ENCODE measurements at places on chromosomes 1 and 21.

GRCh38 chr1:185551008-185551407 lies 183.2 kb upstream of the HMCN1 start:
- DNase-seq: no peak

DNA sequence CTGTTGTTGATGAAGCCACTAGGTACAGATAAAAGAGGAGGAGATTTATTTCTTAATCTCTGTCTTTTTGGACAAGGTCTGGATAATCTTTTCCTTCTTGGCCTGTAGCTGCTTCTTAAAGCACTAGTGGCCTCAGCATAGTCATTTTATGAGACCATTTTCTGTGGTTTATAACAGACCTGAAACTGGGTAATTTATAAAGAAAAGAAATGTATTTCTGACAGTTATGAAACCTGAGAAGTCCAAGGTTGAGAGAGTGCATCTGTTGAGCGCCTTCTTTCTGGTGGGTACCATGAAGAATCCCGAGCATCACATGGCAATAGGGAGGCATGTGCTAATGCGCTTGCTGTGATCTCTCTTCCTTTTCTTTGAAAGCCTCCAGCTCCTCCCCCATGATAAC lies 36.7 kb upstream of the PDC start:
- DNase-seq: no peak

- no peak for DNase-seq
Observed at GRCh38 chr1:181151378-181152326, 63.2 kb downstream of the IER5 start.

- no peak for DNase-seq
Observed at GRCh38 chr1:47785561-47786271, 211.5 kb downstream of the TRABD2B start.

DNA sequence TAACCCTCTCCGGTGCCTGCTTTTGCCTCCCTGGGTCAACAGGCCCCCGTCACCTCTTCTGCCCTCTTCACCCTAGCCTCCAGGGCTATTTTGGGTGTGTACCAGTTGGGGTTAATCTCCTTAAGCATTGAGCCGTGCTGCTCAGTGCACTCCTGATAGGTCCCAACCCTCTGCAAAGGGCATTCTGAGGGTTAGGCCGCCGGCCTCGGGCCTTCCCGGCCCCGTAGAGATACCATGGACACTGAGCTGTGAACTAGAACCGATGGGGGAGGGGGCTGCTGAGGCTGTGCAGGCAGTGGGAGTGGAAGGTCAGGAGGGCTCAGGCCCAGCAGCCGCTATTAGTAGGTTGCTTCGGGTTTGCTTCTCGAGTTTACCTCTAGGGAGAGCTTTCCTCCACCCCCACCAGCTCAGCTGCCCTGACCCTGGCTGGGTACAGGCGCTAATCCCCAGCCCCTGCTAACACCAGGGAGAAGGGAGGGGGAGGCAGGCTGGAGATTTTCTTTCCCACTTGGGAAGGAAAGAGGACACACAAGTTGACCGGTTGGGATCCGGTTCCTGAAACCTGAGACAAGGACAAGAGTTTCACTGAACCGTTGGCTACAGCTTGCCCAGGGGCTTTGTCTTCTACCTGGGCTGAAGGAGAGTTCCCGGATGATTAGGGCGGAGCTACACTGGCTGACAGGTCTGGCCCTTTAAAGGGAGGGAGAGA lies 4.8 kb downstream of the LMOD1 start:
- no peak for DNase-seq

DNA sequence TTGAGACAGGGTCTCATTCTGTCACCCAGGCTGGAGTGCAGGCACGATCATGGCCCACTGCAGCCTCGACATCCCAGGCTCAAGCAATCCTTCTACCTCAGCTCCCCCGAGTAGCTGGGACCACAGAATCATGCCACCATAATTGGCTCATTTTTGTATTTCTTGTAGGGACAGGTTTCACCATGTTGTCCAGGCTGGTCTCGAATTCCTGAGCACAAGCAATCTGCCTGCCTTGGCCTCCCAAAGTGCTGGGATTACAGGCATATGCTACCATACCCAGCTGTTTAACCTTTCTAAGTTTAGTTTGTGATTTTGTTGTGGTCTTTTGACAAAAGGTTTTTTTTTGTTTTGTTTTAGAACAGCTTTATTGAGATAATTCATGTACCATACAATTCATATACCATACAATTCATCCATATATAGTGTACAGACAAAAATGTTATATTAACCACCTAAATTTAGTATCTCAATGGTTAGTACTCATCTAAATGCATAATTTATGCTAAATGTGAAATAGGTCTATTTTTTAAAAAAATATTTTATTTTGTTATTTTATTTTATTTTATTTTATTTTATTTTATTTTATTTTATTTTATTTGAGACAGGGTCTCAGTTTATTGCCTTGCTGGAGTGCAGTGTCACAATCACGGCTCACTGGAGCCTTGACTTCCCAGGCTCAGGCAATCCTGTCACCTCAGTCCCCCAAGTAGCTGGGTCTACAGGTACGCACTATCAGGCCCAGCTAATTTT lies 8.9 kb downstream of the ZMPSTE24 start:
- DNase-seq: no peak

GRCh38 chr21:38500073-38500472 lies 1.8 kb upstream of the ERG start:
- DNase-seq: no peak

- no peak for DNase-seq
Observed at GRCh38 chr21:24160528-24160927, 1446.8 kb downstream of the MRPL39 start.

GRCh38 chr1:31856140-31856539 lies 40.3 kb upstream of the SPOCD1 start:
- DNase-seq: no peak

- no peak for DNase-seq
Observed at GRCh38 chr1:225361176-225361575, 66.7 kb downstream of the LBR start.

DNA sequence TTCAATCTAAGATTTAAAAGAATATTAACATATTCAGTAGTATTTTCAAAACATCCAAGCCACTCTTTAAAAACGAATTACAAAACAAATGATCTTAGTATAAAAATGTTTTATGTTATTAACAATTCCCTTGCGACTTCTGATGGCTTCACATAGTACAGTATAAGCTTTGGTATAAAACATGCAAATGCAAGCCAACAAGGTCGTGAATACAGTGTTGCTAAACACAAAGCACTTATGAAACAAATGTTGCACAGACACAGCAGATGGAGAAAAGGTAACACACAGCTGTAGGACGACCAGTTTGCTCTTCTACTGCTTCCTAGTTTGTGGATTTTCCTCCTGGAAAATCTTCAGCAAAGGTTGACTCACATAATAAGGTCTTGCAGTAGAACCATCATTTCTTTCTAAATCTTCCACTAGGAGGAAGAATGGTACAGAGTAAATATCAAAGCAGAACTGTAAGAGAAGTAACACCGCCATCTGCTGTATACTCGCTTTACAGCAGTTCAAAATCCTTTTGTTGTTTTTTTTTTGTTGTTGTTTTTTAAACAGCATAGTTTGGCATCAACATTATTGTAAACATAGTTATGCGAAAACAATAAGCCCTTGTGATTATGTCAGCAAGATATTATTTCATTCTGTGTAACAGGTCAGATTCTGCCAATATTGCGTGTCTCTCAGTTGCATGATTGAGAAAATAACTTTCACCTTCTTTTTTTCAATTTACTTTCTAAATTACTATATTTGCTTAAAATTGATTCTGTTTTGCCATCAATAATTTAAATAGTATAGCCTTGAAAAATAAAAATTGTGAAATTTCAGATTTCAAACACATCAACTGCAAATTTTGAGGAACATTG lies 69.5 kb downstream of the LHX8 start:
- peak; percentile 52 for DNase-seq

- no peak for DNase-seq
Observed at GRCh38 chr1:25257196-25257595, 9.9 kb upstream of the RSRP1 start.

GRCh38 chr1:43902058-43902831 lies 31.4 kb upstream of the ARTN start:
- DNase-seq: no peak

DNA sequence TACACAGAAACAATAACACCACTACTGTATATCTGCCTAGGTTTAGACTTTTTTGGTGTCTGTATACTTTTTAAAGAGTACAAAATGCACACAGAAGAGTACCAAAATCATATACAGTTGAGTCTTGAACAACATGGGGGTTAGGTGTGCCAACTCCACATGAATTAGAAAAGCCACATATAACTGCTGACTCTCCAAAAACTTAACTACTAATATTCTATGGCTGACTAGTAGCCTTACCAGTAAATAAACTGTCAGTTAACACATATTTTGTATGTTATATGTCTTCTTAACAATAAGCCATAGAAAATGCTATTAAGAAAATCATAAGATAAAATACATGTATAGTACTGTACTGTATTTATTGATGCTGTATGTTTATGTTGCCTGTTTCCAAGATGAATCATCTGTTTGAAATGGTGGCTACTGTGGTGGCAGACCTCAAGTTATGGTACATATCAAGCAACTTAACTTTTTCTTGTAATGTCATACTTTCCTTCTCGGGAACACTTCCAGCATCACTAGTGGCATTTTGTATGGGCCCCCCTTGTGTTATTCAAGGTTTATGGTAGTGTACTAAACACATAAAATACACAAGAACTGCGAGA lies 71.2 kb downstream of the LHX4 start:
- DNase-seq: peak; percentile 27

DNA sequence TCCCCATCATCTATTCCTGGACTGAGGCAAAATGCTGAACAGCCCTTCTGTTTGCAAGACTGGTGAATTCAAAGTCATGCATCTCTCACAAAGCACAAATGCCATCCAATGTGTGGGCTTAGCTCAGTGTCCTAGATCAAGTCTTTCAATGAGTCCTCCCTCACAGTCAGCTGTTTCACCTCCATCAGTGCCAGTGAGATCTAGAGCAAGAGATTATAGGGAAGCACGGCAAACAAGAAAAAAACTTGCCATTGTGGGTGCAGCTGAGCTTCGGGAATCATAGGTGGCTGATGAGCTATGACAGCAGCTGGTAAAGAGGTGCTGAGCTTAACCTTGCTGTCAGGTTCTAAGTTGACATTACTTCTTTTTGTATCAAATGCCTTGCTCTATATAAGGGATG lies 130.2 kb downstream of the LMX1A start:
- no peak for DNase-seq

- DNase-seq: no peak
Observed at GRCh38 chr1:89906088-89906487, 85.3 kb downstream of the LRRC8D start.

DNA sequence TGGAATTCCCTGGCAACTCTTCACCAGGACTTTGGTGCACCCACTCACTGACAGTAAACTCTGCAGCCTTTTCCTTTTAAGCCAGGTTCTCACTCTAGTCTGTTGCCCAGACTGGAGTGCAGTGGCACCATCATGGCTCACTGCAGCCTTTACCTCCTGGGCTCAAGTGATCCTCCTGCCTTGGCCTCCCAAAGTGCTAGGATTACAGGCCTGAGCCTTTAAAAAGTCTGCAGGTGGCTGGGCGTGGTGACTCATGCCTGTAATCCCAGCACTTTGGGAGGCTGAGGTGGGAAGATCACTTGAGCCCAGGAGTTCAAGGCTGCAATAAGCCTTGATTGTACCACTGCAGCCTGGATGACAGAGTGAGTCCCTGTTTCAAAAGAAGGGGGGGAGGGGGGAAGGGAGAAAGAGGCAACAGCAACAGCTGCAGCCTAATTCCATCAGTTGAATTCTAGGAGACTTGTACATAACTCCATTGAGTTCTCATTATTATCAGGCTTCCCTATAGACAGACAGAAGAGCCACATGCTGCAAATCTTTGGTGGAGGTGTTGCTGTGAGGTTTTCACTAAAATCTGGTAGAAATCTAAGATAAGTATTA lies 8.1 kb upstream of the HNRNPR start:
- DNase-seq: no peak

GRCh38 chr1:65470766-65471165 lies 50.3 kb downstream of the LEPR start:
- peak; percentile 82 for DNase-seq

DNA sequence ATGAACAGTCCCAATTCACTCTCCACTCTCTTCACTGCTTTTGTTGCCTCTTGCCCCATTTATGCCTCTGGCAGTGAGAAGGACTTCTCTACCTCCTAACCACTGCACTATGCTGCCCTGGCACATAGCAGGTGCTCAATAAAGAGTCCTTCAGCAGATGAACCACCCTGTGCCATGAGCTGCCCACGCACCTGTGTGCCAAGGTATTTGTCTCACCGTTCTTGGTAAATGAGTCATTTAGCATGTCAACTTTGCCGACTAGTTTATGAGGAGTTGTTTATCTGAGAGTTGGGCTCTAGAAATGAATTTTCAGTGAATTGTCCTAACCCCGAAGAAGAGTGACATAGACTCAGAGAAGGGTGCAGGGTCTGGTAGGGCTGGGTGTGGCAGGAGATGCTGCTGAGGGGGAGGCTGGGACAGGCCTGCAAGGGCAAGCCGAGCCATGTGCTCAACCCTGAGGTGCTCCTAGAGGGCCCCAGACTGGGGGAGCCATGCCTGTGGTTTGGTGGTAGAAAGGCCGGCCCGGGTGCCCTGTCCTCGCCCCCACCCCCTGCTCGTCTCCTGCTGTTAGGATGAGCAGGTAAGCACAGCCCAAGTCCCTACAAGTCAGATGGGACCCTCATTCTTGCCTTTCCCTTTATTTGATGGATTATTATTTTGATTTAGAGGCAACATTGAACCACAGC lies 654.5 kb downstream of the MATN1 start:
- no peak for DNase-seq

DNA sequence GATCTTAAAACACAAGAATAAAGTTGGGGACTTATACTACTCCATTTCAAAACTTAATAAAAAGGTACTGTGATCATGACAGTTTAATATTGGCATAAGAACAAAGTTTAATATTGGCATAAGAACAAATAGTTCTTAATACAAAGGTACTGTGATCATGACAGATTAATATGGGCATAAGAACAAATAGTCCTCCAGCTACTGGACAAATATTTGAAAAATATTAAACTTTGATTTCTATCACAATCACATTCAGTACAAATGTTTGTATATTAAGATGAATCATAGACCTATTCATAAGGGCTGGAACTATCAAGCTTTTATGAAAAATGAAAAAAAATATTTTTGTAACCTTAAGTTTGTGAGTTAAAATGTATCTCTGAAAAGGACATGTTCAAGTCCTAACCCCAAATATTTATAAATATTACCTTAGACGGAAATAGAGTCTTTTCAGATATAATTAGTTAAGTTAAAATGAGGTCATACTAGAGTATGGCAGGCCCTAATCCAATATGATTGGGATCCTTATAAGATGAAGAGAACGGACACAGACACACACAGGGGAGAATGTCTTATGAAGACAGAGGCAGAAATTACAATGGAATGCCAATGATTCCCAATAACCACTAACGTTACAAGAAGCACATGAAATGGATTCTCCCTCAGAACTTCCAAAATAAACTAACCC lies 79.1 kb upstream of the RGS1 start:
- no peak for DNase-seq

Data from fibroblast of upper back skin (primary cell).